Renal cortex interstitium (tissue), 15 donors: ENCODE measurements at places on chromosomes 16 and 17. TPM values are rescaled to one million over a fixed set of nuclear protein-coding genes. Genes with fewer than 3 reads are reported as not detected.

The ABCA10 gene
- polyA plus RNA-seq, result 3.0 TPM

The NT5C3B gene
- 89.9 TPM for polyA plus RNA-seq

The KCNAB3 gene
- polyA plus RNA-seq, result 14.9 TPM

The AATK gene
- polyA plus RNA-seq, result 7.8 TPM

The SLC12A3 gene
- 16.5 TPM for polyA plus RNA-seq

The PLLP gene
- 15.8 TPM for polyA plus RNA-seq

The GGA3 gene
- polyA plus RNA-seq, result 46.9 TPM

The NPIPA5 gene
- polyA plus RNA-seq, result 0.48 TPM

The CEP295NL gene
- polyA plus RNA-seq, result 0.11 TPM

The NPIPA7 gene
- polyA plus RNA-seq, result 28.1 TPM

The TMEM204 gene
- polyA plus RNA-seq, result 22.6 TPM
